ENCODE measurements at places on chromosomes 13 and 19. TPM values are rescaled to one million over a fixed set of nuclear protein-coding genes. Genes with fewer than 3 reads are reported as not detected.

NCAN gene
- under 0.01 TPM for total RNA-seq

KLF1 gene
- total RNA-seq, result under 0.01 TPM

NAA16 gene
- total RNA-seq, result 5.5 TPM

CGB2 gene
- not detected for total RNA-seq

GNA15 gene
- total RNA-seq, result 93.0 TPM

LAIR1 gene
- not detected for total RNA-seq

ZNF534 gene
- 0.07 TPM for total RNA-seq

IL11 gene
- total RNA-seq, result 1.6 TPM

OR7C1 gene
- total RNA-seq, result not detected

NXNL1 gene
- total RNA-seq, result not detected

SHISA7 gene
- not detected for total RNA-seq

CDC37 gene
- 127 TPM for total RNA-seq
